NCI-H1105 treated with DMSO at 0.1 percent for 48 hours (cell line): ENCODE measurements at places on chromosomes 4 and X.

DNA sequence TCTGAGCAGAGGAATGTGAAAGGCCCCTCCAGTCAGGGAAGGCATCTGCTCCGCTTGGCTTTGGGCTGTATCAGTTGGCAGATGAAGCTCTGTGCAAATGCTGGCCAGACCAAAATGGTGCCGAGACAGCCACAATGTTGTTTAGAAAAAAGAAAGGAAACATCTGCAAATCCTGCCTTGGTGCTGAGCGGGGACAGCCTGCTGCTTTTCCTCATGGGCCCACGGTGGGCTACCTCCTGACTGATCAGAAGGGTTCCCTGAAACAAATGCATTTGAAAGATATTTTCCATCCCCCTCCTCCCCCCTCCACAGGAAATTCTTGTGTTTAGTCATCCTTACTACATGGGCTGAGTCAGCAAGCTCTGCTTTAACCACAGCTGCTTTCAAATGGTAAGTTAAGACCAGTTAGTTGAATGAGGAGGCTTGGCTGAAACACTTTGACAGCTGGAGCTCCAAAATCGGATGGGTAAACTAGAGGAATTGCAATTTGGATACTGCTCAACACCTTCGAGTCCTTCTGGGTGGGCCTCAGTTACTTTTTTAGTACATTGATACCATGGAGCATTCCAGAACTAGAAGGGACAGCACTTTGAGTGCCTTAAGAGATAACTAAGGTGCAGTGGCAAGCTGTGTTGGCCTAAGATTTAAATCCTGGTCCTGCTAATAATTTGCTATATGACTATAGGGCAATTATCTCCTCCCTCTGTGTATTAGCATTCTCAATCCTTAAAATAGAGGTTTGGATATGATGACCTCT is 36.0 kb downstream of the PLAC1 start:
- DNase-seq: no peak

- no peak for DNase-seq
Observed at GRCh38 chr4:6619116-6619465, 21.4 kb upstream of the MRFAP1 start.

- DNase-seq: peak; percentile 52
Observed at GRCh38 chr4:166091912-166092510, 219.0 kb downstream of the TLL1 start.

- DNase-seq: no peak
Observed at GRCh38 chr4:86033171-86033570, 326.7 kb downstream of the MAPK10 start.

GRCh38 chr4:118273642-118274041 is 79.2 kb downstream of the PRSS12 start:
- DNase-seq: no peak

- DNase-seq: no peak
Observed at GRCh38 chr4:149706942-149707341, 108.7 kb downstream of the IQCM start.

GRCh38 chr4:165512424-165512823 is 133.6 kb downstream of the CPE start:
- peak; percentile 60 for DNase-seq

GRCh38 chrX:17553469-17553868 is 178.5 kb downstream of the NHS start:
- DNase-seq: no peak

- no peak for DNase-seq
Observed at GRCh38 chrX:46636223-46636622, 62.7 kb downstream of the CHST7 start.

- no peak for DNase-seq
Observed at GRCh38 chrX:38641197-38641596, 79.9 kb downstream of the TSPAN7 start.

DNA sequence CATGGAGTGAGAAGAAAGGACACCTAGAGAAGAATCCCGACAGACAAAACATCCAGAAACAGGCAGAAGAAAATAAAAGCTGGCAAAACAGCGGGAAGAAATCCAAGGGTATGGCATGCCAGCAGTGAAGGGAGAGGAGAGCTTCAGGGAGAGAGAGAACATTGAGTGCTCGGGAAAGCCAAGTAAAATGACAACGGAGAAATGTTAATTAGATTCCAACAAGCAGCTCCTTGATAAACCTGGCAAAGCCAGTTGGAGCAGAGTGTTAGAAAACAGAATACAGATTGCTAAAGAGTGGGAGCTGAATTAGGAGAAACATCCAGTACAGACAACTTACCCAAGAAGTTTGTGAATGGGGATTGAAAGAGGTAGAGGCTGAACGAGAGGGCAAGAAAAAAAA is 40.4 kb upstream of the MAOA start:
- DNase-seq: no peak

DNA sequence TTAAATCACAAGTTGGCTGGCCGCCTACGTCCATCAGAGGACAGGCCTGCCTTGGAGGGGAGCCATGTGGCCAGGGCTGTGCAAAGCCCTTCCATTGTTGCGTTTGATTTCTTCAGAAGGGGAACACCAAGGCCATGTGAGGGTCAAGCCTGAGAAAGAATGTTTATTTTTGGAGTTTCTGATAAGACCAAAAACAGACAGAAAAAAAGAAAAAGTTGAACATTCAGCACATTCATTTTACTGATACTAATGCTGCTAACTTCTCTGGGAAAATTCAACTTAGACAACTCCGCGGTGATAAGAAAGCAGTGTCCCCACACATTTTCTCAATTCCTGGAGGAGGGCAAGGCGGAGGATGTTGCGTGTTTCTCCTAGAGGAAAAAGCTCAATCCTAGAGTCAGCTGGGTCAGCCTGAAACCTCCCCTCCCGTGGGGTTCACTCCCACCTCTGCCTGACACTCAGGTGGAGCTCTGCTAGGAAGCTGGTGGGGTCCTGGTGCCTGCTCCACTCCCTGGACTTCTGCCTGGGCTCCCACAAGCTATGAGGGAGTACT is 63.5 kb downstream of the ANAPC4 start:
- no peak for DNase-seq

GRCh38 chr4:149932188-149932587 is 116.5 kb upstream of the IQCM start:
- no peak for DNase-seq

GRCh38 chr4:3358656-3359055 is 65.8 kb downstream of the RGS12 start:
- DNase-seq: no peak

GRCh38 chr4:151144329-151145072 is 45.1 kb downstream of the RPS3A start:
- DNase-seq: no peak

DNA sequence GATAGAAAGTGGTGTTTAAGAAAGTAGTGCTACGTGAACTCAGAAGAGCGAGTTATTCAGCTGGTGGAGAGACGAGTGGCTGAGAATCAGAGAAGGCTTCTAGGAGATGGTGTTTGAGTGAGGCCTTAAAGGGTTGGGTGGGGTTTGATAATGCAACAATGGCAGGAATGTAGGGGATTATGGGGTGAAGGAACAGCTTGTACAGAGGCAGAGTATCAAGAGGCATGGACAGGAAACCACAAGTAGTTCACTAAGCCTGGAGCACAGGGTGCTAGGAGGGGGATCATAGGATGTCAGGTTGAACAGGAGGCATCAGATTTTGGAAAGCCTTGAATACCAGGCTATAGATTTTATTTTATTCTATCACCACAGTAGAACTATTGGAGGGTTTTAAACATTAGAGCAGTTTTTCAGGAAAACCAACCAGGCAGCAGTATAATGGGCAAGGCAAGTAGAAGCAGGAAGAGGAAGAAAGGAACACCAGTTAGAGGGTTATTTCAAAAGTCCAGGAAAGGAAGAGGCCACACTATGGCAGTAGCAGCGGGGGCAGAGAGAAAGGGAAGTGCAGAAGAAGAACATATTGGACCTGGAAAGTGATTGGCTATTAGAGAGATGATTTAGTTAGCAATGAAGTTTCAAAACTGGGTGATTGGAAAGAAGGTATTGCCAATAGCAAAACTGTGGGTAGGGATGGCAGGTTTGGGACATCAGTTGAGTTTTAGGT is 99.2 kb downstream of the DOCK11 start:
- no peak for DNase-seq

GRCh38 chr4:147591106-147591505 is 26.1 kb upstream of the TMEM184C start:
- DNase-seq: no peak

DNA sequence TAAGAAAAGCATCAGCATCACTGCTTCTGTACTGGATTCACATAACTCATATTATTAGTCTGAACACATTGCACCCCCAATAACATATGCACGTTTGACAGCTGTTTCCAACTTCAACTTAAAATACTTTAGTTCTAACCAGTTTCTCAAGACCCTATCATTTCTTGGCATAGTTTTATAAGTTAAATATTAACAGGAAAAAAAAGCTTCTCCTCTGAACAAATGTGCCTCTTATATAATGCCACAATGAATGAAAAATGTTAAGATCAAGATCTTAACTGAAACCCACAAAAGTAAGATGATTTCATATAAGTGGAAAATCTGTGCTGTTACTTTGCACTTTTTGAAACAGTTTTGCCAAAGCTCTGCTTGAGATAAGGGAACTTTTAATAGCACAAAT is 652.8 kb upstream of the FAM241A start:
- no peak for DNase-seq

GRCh38 chrX:130130990-130131389 is 20.7 kb upstream of the ELF4 start:
- no peak for DNase-seq

GRCh38 chr4:80011636-80012236 is 61.3 kb downstream of the ANTXR2 start:
- DNase-seq: no peak

DNA sequence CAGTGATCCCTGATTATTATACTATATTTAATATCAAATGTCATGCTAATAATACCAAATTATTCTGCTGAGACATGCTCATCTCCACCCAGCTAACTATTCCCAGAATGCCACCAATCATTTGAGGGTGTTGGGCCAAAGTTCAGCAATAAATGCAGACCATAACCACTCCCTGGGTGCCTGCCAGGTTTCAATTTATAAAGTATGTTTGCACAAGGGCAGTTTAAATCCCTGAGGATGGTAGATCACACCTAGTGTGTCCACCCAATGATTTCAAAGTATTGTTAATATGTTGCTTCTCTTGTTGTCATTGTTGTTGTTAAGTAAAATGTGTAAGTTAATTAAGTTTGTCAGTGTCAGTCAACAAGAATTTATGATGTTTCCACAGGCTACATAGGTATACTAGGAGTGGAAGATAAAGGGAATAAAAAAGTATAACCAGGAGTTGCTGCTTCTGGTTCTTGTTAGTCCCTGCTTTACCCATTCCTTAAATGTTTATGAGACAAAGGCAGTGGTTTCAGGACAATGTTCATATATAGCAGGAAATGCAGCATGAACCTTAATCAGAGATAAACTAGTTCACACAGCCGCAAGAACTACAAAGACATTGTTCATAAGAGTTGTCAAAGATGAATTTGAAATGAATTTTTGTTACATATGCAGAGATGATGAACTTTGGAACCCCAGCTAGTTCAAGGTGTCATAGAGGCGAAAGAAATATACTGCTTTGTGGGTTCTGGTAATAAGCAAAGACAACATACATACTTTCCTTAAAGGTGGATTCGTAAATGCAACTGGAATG is 25.5 kb downstream of the HPGD start:
- DNase-seq: peak; percentile 53

DNA sequence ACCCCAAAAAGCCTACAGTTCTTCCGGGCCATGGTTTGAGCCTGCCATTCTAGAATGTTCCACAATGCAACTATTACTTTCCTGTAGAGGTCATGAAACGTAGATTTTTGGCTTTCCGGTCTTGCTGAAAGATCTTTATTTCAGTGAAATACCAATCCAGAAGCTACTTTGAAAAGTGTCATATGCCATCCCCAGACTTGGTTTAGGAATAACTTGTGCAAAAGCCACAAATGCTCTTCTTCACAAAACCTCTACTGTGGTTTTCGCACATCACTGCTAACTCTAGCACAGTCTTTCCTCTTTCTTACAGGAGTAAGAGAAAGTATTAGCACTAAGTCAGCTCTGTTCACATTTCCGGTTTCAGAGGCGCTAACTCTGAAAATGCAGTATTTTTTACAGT is 12.7 kb upstream of the CD40LG start:
- no peak for DNase-seq

GRCh38 chr4:140837736-140838135 is 81.6 kb upstream of the TBC1D9 start:
- no peak for DNase-seq

DNA sequence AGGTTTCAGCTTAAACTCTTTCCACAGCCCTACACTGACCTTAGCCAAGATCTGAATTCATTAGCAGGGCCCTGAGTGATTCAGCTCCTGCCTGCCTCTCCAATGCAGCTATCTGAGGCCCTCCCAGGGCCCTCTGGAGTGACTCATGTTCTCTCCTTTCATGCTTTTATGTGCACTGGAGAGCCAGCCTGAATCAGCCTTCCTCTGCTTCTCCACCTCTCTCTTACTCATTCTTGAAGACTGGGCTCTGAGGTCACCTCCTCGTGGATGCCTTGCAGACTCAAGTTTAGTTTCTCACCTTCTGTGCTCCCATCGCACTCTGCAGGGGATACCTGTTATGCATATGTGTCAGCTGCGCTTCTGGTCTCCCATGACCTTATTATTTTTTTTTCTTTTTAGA is 3.1 kb upstream of the OCIAD2 start:
- no peak for DNase-seq

DNA sequence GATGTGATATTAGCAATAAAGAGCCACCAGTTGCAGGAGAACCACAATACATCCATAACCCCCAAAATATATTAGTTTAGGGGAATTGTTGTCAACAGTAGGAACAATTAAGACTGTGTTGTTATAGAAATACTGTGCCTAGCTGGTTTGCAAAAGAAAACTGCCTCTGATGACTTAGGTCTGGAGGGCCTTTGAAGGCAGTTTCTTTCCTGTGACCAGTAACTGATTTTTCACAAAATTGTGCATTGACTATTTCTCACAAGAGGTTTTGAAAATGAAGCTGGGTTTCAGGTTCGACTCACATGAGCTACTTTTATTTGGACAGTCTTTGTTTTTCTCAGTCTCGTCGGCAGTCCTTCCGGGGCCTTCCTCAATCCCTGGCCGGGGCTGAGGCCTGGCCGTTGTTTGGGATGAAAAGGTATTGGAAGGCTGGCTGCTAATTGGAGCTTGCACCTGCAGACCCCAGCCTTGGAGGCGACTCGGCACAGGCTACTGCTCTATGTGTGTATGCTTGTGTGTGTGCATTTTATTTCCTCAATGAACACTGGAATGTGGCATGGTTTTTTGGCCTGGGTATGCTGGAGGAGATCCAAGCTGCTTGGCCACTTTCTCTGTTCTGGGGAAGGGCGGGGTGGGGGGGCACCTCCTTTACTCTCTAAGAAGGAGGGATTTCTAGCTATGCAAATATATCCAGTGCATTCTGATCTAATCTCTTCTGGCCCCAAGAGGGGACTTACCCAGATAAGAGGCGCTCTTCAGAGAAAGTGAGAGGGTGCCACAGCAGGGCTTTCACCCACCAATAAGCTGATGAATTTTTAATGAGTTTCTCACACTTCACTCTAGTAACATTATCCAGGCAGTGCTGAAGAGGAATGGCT is 49.5 kb upstream of the LNX1 start:
- DNase-seq: peak; percentile 71

DNA sequence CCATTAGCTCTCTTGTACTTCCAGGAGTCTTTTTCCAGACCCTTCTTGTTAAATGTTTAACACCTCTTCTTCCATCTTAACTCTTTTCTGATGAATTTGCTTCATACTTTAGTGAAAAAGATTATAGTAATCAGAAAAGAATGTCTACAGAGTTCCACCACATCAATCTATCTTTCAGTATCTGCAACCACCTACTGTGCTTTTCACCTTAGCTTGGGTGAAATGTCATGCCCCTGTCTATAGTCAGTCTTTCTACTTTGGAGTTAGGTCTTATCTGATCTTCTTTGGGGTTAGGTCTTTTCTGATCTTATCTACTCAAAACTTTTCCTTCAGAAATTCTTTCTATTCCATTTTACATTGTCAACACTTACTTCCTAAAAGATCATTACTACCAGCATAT is 1310.2 kb downstream of the PCDH7 start:
- no peak for DNase-seq

- peak; percentile 55 for DNase-seq
Observed at GRCh38 chr4:112910109-112910736, 139.2 kb upstream of the ANK2 start.
